ENCODE measurements at places on chromosomes 12 and 14.

- DNase-seq = no peak
These were observed 170.9 kb downstream of the SLC6A15 start for GRCh38 chr12:84741692-84742091.

DNA sequence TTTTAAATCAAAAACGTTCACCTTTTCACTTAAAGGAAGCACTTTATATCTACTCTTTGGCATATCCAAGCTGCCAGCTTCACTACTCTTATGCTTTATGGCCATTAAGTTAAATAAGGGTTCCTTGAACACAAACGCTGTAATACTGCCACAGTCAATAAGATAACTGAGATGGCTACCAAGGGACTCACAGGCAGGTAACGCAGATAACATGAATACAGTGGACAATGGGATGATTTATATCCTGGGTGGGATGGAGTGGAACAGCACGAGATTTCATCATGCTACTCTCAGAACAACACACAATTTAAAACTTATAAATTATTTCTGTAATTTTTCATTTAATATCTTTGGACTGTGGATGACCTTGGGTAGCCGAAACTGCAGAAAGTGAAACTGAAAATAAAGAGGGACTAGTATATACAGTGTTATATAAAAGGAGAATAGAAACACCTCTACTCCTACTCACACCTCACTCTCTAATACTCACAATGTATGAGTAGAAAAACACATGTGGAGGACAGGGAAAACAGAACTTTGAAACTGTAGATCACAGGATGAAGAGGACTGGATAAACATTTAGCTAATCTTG lies 367.3 kb downstream of the C12orf50 start:
- no peak for DNase-seq

GRCh38 chr12:22474970-22475720 lies 69.2 kb downstream of the C2CD5 start:
- DNase-seq = no peak

GRCh38 chr14:59362513-59362912 lies 102.7 kb downstream of the GPR135 start:
- no peak for DNase-seq

- DNase-seq = no peak
These were observed 54.3 kb downstream of the TTC9 start for GRCh38 chr14:70696026-70696425.

- peak; percentile 11 for DNase-seq
These were observed 58.3 kb upstream of the EEA1 start for GRCh38 chr12:92987362-92987761.

Data from SIG-M5 (cell line).